ENCODE measurements at places on chromosomes 1 and 21. TPM values are rescaled to one million over a fixed set of nuclear protein-coding genes. Genes with fewer than 3 reads are reported as not detected.

DNA sequence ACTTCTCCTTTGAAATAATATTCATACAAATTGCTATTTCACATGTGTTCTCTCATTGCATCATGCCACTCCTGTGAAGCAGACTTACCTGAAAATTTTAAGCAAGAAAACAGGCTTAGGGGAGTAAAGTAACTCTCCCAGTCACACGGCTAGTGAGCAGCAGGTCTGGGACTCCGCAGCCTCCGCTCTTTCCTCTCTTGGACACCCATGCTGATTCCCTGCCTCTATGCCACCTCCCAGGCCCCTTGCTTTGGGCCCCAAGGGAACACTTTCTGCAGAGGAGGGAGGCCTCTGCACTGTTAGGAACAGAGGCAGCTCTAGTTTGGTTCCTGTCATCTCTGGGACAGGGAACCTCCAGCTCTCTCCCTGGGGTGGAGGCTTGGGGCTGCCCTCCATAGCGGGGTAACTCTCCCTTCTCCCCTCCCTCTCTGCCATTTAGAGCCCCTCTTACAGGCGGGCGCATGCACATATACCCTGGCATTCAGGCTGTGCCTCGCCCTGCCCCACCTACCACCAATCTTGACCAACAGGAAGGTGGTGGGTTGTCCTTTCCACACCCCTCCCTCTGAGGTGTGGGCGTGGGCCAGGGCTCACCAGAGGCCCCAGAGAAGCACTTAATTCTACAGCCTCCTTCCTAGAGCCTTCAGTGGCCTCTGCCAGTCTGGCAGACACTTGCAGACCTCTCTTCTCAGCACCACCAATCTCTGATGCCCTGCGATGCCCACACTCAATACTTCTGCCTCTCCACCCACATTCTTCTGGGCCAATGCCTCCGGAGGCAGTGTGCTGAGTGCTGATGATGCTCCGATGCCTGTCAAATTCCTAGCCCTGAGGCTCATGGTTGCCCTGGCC lies at the start of gene RXFP4:
Gene RXFP4 (plus strand): TSS at position 646 of the 852 bp plus-strand sequence. CDS start 72 bp downstream, at position 718.
- DNase-seq, result no peak

DNA sequence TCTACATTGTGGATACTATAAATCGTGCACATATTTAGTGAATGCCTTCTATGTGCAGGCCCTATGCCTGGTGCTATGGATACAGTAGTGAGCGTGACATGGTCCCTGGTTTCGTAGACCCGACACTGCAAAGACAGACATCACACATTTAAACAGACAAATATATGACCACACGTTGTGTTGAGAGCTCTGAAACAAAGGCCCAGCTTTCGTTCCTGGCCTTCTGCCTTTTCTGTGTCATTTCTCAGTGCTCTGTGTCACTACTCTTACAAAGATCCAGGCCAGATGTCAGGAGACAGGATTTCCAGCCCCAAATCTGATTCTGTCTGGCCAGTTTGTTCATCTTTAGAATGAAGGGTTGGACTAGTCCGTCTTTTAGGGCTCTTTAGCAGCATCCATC lies 19.3 kb upstream of the TRABD2B start:
- DNase-seq, result no peak

GRCh38 chr1:230109895-230110667 lies 43.0 kb downstream of the GALNT2 start:
- no peak for DNase-seq

GRCh38 chr1:151058692-151059091 lies 730 bp downstream of the CDC42SE1 start:
- peak; percentile 30 for DNase-seq

GRCh38 chr1:226682871-226683814 lies 55.9 kb downstream of the ITPKB start:
- DNase-seq, result no peak

DNA sequence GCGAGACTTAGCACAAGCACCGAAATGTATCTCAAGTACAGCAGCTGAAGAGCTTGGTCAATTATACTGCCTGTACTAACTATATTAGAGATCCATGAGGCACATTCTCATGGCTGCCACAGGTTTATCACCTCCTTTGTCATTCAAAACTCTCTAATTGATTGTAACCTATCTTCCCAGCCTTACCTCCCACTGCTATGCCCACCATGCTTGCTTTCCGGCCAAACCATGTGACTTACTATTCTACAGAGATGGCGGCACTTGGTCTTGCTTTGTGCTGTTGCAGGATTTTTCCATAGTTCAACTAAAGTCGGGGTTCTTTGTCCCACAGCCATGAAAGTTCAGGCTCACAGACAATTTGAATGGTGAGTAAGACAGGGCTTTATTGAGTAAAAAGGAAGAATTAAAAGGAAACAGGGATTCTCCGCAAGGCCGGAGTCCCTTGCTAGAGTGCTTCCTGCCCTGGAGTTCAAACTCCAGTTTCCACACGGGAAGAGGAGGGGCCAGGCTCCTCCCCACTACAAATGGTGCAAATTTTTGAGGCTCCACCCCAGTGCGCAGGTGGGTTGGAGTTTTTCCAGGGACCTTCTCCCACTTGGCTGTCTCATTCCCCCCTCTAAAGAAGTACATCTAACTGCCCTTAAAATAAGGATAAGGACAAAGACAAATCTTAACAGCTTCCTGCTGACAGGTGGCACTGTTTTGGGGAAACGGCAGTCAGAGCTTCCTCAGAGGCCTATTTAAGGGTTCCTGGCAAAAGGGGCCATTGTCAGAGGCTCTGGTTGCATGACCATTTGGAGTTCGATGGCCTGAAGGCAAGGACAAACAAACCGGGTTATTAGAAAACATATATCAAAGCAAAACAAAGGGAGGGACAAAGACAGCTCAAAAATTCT lies 28.7 kb downstream of the FMO2 start:
- DNase-seq, result no peak

Gene RNF186
- not detected for total RNA-seq
